ENCODE measurements at places on chromosomes 3 and 15.

- DNase-seq, result no peak
Observed at GRCh38 chr3:111582120-111582474, 13.0 kb downstream of the ZBED2 start.

DNA sequence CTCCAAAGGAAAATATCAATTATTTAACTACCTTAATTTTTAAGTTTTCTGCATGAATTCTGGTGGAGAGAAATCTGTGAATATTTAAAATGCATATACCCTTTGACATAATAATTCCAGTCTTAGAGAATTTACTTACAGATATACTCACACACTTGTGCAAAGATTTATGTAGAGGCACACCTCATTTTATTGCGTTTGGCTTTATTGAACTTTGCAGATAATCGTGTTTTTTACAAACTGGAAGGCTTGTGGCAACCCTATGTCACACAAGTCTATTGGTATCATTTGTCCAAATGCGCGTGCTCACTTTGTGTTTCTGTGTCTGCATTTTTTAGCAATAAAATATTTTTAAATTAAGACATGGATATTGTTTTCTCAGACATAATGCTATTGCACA lies 81.5 kb downstream of the SENP2 start:
- DNase-seq, result no peak

DNA sequence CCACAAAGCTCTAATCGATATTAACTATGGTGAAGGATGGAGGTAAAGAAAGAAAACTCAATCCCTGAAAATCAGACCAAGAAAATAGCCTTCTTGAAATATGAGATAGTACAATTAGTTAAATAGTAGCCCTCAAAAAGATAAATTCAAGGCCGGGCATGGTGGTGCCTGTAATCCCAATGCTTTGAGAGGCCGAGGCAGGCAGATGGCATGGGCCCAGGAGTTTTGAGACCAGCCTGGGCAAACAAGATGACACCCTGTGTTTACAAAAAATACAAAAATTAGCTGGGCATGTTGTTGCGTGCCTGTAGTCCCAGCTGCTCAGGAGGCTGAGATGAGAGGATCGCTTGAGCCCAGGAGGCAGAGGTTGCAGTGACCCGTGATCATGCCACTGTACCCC lies 31.6 kb upstream of the CEP152 start:
- DNase-seq, result no peak

GRCh38 chr3:56322862-56323261 lies 145.4 kb downstream of the ERC2 start:
- no peak for DNase-seq

- peak; percentile 16 for DNase-seq
Observed at GRCh38 chr15:31488437-31489204, 162.0 kb downstream of the KLF13 start.

DNA sequence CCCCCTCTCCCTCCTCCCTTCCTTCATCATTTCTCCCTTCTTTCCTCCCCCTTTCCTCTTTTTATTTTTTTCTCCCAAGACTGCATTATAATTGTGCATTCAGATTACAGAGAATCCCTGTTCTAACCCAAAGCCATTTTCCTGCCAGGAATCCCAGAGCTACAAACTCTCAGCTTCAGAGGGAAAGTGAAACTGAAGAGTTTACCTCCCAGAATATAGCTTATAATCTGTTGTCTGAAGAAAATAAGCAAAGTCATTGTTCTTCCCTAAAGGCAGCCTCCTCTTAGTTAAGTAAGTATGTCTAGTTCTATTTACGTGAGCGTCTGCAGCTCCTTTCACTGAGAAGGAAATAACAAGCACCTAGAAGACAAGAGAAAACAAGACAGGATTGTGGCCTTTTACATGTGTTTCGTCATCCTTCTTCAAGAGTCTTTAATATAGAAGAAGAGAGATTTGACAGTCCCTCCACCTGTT lies 97.2 kb downstream of the CHST2 start:
- no peak for DNase-seq
